ENCODE measurements at places on chromosomes 13 and 19. TPM values are rescaled to one million over a fixed set of nuclear protein-coding genes. Genes with fewer than 3 reads are reported as not detected.

ZNF845 gene
- 7.9 TPM for total RNA-seq

DNA sequence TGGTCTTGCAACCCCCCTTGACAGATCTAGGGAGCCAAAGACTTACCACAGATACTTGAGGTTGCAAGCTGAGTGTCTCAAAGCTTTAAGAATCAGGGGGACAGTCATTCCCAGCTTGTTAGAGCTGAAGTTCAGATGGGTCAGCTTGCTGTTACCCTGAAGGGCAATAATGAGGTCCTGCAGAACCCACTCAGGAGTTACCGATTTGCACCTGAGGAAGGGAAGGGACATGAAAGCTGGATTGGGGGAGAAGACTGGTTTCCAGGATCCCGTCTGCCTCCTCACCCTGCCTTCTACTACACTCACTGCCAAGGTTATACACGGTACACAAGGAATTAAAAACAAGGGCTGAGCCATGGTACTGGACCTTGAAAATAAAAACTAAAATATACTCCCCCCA lies 24.4 kb downstream of the NLRP13 start:
- no peak overlapping the region for H3K4me3 ChIP-seq
- H3K27ac ChIP-seq, result no peak overlapping the region
- no peaks in the 10 kb centered on the region for H3K27me3 ChIP-seq
- no peak for DNase-seq
- no peaks in the 10 kb centered on the region for H3K4me1 ChIP-seq

SHD gene
- total RNA-seq, result 2.7 TPM

DNA sequence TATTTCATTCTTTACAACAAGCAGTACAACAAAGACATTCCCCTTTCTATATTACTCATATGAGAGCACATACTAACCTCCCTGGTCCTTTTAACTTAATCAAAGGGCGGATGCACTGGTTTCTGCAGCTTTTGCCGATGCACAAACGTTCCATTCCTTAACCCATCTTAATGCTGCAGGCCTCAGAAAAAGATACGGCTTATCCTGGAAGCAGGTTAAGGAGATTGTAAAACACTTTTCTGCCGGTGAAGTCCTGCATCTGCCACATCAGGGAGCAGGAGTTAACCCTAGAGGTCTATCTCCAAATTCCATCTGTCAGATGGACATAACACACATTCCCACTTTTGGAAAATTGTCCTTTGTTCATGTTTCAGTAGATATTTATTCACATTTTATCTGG lies 11.5 kb upstream of the ZNF814 start:
- no peak overlapping the region for H3K27ac ChIP-seq
- peaks cover 4% of the 10 kb centered on the region for H3K4me1 ChIP-seq
- no peaks in the 10 kb centered on the region for H3K27me3 ChIP-seq
- H3K4me3 ChIP-seq, result no peak overlapping the region

DNA sequence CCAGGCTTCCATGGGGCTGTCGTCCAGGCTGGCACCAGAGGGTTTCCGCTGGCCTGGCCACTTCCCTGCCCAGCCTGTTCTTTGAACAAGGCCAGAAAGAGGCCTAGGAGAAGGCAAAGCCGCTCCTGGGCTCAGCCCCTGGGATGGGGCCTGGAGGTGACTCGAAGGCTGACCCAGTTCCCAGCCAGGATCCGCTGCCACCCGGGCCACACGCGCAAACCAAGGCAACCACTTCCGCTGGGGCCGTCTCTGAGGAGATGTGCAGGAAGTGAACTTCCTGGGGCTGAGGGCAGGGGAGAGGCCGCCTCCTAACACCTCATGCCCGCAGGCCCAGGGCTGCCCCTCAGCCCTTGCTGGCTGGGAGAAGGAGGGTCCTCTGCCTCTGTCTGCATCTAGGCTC lies 15.2 kb downstream of the PLEKHF1 start:
- peaks cover 4% of the 10 kb centered on the region for H3K27me3 ChIP-seq
- no peak overlapping the region for H3K27ac ChIP-seq
- DNase-seq, result no peak
- H3K4me1 ChIP-seq, result peaks cover 18% of the 10 kb centered on the region
- H3K36me3 ChIP-seq, result no peaks in the 10 kb centered on the region

DNA sequence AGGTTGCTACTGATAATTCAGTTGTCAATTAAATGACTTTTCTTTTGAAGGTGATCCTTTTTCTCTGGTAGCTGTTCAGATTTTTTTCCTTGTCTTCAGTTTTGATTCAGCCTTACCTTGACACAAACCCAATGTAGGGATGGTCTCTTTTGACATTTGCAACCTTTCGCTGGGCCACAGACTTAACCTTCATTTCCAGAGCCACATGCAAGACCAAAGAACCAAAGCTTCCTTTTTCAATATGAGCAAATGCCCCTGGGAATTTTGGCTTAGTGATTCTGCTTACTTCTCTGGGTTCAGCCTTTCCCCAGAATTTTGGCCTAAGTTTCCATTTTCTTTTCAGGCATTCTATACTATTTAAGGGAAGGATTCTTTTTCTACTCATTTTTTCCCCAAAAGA lies 19.6 kb downstream of the SIGLEC5 start:
- no peak overlapping the region for H3K27ac ChIP-seq
- H3K36me3 ChIP-seq, result no peaks in the 10 kb centered on the region
- no peak overlapping the region for H3K4me3 ChIP-seq
- H3K4me1 ChIP-seq, result no peaks in the 10 kb centered on the region
- peaks cover 45% of the 10 kb centered on the region for H3K27me3 ChIP-seq
- DNase-seq, result no peak

DNA sequence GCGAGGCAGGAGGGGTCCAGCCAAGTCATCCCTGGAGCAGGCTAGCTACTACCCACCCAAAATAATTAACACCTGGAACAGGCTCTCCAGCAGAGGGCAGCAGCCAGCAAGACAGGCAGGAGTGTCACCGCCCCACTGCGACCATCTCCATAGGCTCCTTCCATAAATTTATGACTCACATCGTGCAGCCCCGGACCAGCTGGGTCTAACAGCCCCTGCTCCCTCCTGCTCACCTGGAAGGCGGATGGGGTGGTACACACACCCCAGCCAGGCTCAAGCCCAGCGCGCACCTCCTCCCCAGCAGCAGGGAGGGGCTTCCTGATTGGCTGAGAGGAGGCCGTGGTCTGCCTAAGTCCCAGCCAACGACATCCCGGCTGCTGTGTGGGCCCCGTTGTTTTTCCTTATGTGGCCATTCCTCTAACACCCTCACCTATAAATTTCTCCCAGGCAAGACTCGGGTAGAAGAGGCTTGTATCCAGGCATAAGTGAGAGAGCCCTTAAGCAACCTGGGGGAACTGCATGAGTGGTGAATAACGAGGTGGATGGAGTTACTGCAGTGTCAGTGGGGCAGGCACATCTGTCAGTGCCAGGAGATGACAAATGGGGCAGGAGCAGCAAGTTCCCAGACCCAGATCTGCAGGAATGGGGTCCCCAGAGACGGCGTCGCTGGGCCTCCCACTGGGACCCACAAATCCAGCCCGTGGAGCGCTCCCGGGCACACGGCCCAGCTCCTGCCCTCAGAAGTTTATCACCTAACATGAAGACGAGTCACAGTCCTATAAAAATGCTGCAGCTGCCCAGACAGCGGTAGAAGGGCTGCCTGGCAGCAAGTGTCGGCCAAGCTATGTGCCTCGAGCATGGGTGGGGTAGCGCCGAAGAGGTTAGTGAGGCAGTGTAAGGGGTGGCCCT lies 43.1 kb downstream of the CEBPG start:
- DNase-seq, result peak; percentile 75
- no peaks in the 10 kb centered on the region for H3K36me3 ChIP-seq
- H3K27me3 ChIP-seq, result no peaks in the 10 kb centered on the region
- H3K4me3 ChIP-seq, result no peak overlapping the region

- H3K4me1 ChIP-seq, result peaks cover 28% of the 10 kb centered on the region
- no peaks in the 10 kb centered on the region for H3K36me3 ChIP-seq
- no peak for DNase-seq
- H3K4me3 ChIP-seq, result no peak overlapping the region
- H3K27me3 ChIP-seq, result peaks cover 4% of the 10 kb centered on the region
Observed at GRCh38 chr13:29496241-29496712, 99.2 kb downstream of the SLC7A1 start.

DNA sequence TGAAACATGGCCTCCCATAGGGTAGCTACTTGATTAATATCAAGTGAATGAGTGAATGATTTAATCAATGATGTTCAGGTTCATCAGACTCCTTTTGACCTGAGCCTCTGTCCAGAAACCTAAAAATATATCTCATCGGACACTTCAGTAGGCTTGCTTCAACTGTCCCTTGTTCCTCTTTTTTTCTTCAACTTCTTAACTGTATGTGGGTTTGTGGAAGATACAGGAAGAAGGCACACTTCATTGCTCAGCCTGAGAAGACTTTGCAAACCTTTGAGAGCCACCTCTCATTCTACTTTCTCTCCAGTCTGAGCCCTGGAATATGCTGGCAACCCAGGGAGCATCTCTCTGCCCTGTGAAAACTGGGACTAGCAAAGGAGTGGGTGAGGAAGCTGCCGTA lies 557.0 kb downstream of the FGF9 start:
- H3K27ac ChIP-seq, result no peak overlapping the region
- DNase-seq, result no peak
- no peak overlapping the region for H3K4me3 ChIP-seq
- peaks cover 4% of the 10 kb centered on the region for H3K4me1 ChIP-seq

DNA sequence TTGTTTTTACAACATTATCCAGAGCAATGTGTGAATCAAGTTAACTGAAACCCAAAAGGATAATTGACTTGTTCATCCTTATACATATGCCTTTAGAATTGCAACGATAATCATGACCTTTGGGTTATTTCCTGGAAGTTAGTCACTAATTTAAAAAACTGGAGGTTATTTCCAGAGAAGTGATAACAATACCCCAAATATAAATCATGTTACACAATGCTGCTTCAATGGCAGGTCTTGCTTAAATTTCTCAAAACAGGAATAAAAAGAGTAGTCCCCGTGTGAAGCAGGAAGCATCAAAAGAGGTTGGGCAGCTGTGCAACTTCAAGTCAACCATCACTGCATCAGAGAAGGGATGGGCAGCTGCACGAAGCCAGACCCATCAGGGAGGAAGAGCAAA lies 134.4 kb downstream of the EFNB2 start:
- no peak overlapping the region for H3K4me3 ChIP-seq
- H3K36me3 ChIP-seq, result no peaks in the 10 kb centered on the region
- H3K27ac ChIP-seq, result no peak overlapping the region

ZNF382 gene
- 24.7 TPM for total RNA-seq

CLEC4M gene
- total RNA-seq, result not detected

- H3K4me1 ChIP-seq, result peaks cover 27% of the 10 kb centered on the region
- H3K27ac ChIP-seq, result no peak within 1 kb of the TSS
- DNase-seq, result no peak
Observed at GRCh38 chr19:18606281-18607225, at the start of gene CRLF1. TSS of gene CRLF1 (minus strand) at chr19:18606799. CDS start at chr19:18606656, 143 bp downstream.

DNA sequence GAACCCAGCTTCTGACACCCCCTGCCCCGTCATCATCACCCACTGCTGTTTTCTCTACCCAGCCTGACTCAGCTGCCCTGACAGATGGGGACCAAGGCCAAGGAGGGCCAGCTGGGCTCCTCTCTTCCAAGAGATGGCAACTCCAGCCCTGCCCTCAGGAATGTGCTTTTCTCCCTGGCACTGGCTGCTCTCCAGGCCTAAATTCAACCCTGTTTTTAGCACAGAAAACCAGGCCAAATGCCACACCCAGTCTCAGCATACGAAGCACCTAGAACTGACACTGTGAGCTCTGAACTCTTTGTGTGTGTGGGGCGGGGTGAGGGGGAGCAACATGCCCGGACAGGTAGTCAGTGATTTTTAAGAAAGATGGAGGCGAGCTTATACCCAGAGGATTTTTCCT lies 23.4 kb upstream of the IGFL1 start:
- H3K27ac ChIP-seq, result no peak overlapping the region
- H3K27me3 ChIP-seq, result peaks cover 45% of the 10 kb centered on the region
- no peak overlapping the region for H3K4me3 ChIP-seq
- no peak for DNase-seq
- no peaks in the 10 kb centered on the region for H3K4me1 ChIP-seq

DNA sequence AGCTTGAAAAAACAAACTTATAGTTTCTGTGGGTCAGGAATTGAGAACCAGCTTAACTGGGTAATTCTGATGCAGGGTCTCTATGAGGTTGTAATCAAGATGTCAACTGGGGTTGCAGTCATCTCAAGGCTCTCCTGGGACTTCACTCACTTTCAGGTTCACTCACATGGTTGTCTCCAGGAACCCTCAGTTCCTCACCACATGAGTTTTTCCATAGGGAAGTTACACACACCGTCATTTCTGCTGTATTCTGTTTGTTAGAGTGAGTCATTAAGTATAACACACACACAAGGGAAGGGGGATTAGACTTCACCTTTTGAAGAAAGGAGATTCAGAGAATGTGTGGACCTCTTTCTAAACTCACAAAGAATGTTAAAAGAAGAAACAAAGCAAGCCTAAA lies 34.9 kb upstream of the MLNR start:
- peaks cover 16% of the 10 kb centered on the region for H3K36me3 ChIP-seq
- H3K4me1 ChIP-seq, result no peaks in the 10 kb centered on the region
- no peaks in the 10 kb centered on the region for H3K27me3 ChIP-seq

DNA sequence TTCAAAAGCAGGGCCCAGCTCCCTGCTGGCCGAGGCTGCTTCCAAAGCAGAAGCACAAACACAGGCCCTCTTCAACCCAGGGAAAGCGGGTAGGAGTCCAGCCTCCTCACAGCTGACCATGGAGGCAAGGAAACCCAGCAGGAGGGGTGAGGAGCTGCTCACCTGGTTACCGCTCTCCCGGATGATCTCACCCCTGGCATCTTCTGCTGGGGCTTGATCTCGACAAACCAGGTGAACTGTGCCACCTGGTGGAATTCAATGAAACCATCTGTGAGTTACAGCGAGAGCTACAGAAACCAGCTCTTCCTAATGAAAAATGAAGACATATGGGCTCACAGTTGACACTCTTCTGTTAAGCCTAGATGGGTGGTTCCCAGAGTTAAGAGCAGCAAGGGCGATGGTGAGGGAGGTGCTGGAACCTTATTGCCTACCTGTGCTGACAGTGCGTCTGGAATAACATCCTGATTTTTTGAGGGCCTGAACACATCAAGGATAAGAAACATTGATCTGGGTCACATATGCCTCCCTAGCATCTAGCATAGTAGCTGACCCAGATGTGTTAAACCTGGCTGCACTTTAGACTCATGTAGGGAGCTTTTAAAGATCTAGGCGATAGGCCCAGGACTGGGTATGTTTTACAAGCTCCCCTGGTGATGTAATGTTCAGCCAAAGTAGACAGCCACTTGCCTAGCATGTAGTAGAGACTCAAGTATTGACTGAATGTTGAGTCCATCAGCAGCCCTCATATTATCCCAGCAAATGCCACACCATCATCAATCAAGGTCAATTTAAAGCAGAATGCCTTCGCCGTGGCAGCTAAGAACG lies 6.1 kb downstream of the DHRS12 start:
- no peaks in the 10 kb centered on the region for H3K27me3 ChIP-seq
- no peak overlapping the region for H3K4me3 ChIP-seq
- peaks cover 31% of the 10 kb centered on the region for H3K4me1 ChIP-seq
- H3K36me3 ChIP-seq, result peaks cover 3% of the 10 kb centered on the region
- no peak overlapping the region for H3K27ac ChIP-seq
- DNase-seq, result no peak

SLC10A2 gene
- total RNA-seq, result 0.07 TPM

DNA sequence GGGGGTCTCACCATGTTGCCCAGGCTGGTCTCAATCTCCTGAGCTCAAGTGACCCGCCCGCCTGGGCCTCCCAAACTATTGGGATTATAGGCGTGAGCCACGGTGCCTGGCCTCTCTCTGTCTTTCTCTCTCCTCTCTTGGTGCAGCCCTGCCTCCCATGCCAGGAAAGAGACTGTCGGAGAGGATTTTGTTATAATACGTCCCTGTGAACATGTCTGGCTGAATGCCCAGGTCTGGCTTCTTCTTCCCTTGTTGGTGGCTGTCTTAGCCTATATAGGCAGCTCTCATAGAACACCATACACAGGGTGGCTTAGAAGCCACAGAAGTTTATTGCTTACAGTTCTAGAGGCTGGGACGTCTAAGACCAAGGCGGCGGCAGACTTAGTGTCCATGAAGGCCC lies 46.4 kb downstream of the PEX11G start:
- no peak for DNase-seq
- H3K4me1 ChIP-seq, result no peaks in the 10 kb centered on the region
- H3K27ac ChIP-seq, result no peak overlapping the region
- H3K4me3 ChIP-seq, result no peak overlapping the region
- H3K36me3 ChIP-seq, result peaks cover 1% of the 10 kb centered on the region
- H3K27me3 ChIP-seq, result no peaks in the 10 kb centered on the region

All from neural crest cell (in vitro differentiated cells).